NCI-H2081 (cell line): ENCODE measurements at places on chromosomes 5 and 9.

DNA sequence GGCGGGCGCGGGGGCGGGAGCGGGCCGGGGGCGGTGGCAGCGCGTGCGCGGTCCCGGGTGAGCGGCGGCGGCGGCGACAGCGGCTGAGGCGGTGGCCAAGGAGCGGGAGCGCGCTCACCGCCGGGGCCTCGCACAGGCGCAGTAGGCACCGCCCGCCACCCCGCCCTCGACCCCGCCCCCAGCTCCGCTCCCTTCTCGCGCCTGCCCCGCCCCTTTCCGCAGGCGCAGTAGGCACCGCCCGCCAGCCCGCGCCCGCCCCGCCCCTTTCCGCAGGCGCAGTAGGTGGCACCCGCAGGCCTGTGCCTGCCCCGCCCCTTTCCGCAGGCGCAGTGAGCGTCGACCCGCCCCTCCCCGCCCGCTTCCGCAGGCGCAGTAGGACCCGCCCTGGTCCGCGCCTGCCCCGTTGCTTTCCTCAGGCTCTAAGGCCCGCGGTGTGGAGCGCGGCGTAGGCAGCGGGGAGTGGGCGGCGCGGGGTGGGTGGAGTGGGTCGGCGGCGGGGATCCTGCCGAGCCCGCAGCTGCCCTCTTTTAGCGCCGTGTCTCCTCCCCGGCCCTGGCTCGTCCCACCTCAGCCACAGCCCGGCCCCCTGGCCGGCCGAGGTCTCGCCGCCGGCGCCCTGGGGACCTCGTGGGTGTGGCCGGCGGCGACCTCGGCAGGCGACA lies at the start of gene CAMSAP1:
TSS of gene CAMSAP1 (minus strand) at position 116 of the 662 bp plus-strand sequence. CDS start 387 bp downstream, outside the sequence.
- DNase-seq: peak; percentile 90

- DNase-seq: no peak
Measured at GRCh38 chr5:163245584-163245983, 191.8 kb upstream of the CCNG1 start.

GRCh38 chr9:4982721-4983482 lies 2.2 kb upstream of the JAK2 start:
- no peak for DNase-seq

- no peak for DNase-seq
Measured at GRCh38 chr5:148469501-148469935, 85.8 kb downstream of the FBXO38 start.

DNA sequence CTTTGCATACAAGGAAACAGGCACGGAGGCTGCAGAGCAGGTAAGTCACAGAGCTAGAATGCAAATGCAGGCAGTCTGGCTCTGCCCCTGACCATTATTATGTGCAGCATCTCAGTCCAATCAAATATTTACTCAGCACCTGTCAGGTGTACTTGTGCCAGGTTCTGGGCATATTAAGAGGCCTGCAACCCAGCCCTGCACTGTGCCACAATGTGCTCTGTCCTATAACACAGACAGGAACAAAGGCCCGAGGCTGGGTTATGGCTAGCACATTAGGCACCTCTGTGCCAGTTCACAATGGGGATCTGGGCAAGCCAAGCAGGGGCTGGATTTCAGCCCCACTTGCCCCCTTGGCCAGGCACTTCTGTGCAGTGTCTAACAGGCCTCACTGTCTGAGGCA lies 14.0 kb downstream of the ARL15 start:
- peak; percentile 66 for DNase-seq

DNA sequence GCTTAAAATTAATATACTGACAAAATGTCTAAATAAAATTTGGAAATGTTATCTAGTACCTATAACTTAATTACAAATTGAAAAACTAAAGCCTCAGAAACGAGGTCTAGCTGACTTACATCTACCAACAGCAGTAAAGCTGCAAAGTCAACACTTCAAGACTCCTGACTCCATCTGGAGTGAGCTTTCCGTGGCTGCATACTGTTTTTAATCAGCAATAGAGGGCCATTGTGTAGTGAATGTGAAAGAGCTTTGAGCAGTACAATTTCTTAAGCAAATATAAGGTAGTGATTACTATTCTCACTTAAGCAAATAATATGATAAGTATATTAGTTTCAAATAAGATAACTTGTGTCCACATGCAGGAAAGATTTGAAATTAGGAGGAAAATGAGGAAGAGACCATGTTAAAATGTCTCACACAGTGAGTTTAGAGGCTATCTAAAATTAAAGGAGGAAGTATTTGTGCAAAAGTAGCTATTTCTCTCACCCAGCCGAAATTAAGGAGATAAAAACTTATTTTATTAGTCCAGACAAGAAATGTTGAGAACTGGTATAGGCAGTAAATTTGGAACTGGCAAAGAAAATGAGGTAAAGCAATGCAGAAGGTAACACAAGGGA lies 6.4 kb downstream of the SPINK6 start:
- no peak for DNase-seq

DNA sequence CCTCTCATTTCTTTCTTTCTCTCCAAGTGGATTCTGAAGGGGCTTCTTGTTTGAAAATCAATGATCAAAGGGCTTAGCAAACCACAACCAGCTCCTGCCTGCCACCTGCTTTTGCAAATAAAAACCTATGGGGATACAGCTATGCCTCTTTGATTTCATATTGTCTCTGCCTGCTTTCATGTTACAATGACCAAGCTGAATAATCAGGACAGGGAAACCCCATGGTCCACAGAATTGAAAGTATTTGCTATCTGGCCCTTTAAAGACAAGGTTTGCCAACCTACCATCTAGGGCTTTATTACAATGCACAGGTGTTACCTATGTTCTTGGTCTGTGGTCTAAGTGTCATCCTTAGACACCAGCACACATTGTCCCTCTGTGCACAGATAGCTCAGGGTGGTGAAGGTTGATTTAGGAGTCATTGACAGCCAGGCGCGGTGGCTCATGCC lies 28.8 kb upstream of the PLIN2 start:
- DNase-seq: no peak

DNA sequence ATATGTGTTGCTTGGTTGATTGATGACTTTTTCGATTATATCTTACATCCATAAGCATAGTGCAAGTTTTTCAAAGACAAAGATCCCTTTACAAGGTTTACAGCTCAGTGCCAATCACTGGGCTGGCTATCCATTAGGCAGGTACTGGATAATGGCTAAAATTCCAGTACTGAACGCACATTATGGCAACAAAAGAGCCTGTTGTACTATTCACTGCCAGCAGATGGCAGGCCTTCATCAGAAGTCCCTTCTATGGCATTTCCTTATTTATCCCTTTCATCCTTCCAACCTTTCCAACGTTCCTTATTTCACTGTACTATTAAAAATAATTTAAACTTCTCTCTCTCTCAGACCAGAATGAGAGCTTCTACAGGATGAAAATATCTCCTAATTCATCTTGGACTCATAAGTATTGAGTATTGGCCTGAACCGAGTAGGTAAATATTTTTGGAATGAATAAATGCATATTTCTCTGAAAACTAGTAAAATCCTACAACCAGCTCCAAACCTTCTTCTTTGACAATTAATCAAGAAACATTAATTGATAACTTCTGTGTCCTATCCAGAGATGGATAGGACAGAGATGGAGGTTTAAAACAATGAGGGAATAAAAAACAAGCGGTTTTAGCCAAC lies 6.7 kb upstream of the WNT8A start:
- peak; percentile 29 for DNase-seq

DNA sequence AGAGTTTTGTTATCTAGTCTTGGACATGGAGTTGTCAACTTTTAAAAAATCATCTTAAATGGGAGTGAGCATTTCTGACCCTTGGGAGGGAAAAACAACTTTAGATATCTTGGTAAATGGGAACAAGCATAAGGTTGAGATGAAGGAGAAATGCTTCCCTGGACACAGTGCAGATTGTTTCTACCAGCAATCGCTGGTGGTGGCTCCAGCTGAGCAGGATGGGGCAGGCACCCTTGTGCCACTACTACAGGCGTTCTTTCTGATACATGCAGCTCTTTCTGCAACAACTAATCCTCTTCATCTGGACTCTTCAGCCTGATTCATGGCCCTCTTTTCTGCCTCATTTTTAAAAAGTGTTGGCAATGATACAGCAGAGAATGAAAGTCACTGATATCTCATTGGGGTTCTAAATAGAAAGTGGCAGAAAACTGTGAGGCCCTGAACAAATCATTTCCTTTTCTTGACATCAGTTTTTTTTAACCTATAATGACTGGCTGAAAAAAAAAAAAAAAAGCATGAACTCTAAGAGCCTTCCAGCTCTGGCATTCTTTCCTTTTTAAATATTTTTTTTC lies 409.4 kb upstream of the PTGER4 start:
- no peak for DNase-seq

GRCh38 chr9:133991964-133992779 lies at the start of gene VAV2:
Gene VAV2, minus strand, starts transcription at chr9:133992324. Its CDS starts 46 bp downstream, at chr9:133992278.
- peak; percentile 57 for DNase-seq

- DNase-seq: no peak
Measured at GRCh38 chr5:167665841-167666375, 625.5 kb upstream of the WWC1 start.
